ENCODE measurements at places on chromosomes 5 and 9. TPM values are rescaled to one million over a fixed set of nuclear protein-coding genes. Genes with fewer than 3 reads are reported as not detected.

The GZMA gene
- 0.75 TPM for total RNA-seq

The BTNL3 gene
- total RNA-seq: not detected

The RNF180 gene
- 2.3 TPM for total RNA-seq

The OGN gene
- total RNA-seq: 454 TPM

The FGF10 gene
- 7.8 TPM for total RNA-seq

The PITX1 gene
- 3.6 TPM for total RNA-seq

The FBXO4 gene
- 12.8 TPM for total RNA-seq

GRCh38 chr5:178625679-178626483, 969 bp downstream of the CLK4 start:
- peak; percentile 14 for DNase-seq

- no peak for DNase-seq
These were observed 465.0 kb downstream of the TAF11L14 start for GRCh38 chr5:18099261-18099660.

DNA sequence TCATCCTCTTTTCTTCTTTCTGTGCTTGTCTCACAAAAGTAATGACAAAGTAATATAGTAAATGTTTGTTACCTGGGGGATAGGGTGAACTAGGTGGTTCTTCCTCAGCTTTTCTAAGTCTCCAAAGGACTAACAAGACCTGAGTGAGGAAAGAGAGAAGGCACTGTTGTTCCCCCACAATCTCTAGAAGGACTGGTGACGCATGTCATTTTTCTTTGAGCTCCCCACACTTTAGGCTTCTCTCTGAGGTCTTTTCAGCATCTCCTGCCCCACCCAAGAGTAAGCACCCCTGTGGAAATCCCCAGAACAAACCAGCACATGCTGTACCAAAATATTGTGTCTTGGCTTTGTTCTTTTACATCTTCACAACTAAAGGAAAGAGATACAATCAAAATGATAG, 2.4 kb upstream of the IL7R start:
- no peak for DNase-seq

GRCh38 chr5:169795338-169795737, 158.3 kb downstream of the DOCK2 start:
- DNase-seq: no peak

- no peak for DNase-seq
These were observed 687.3 kb downstream of the TLE4 start for GRCh38 chr9:80259079-80259478.

DNA sequence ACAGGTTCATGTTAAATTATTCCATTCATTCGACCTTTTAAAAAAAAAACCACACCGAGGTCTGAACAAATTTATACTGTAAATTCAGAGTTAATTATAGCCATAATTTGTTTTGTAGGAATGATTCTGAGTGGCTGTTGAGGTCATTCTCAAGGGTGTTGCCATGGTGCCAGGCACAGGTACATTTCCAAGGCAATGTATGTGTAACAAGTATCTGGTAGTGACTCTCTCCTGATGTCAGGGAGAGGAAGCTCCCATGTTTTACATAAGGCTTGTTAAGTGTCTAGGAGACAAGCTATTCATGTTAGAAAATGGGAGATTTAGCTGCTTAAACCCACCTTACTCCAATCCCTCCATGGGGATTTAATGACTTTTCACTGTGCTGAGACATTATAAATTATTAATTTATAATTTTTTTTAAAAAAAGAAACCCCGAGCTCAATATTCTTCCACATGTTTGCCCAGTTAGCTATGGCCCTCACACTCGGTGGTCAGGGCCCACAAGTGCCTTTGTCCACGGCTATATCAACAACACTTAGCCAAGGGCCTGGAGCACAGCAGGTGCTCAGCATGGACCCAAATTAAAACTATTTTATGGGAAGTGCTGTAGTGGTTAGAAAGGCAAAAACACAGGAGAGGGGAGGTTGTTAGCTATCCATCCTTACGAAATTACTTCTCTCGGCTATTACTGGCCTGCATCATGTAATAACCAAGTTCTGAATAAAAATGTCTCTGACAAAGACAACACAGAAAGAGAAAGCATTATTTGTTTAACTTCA, 154.6 kb upstream of the GNA14 start:
- no peak for DNase-seq

DNA sequence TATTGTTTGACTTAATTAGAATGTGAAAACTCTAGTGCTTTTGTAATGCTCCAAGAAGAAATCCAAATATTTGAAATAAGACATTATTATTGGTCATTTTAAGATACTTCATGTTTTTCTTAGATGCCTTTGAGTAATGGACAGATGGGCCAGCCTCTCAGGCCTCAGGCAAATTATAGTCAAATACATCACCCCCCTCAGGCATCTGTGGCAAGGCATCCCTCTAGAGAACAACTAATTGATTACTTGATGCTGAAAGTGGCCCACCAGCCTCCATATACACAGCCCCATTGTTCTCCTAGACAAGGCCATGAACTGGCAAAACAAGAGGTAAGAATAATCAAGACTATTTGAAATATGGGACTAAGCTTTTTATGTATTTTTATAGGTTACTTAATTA, 69.2 kb upstream of the SREK1 start:
- no peak for DNase-seq

GRCh38 chr5:124053340-124053739, 541.4 kb downstream of the CSNK1G3 start:
- no peak for DNase-seq

- peak; percentile 57 for DNase-seq
These were observed 12.4 kb upstream of the CRB2 start for GRCh38 chr9:123343443-123344191.

DNA sequence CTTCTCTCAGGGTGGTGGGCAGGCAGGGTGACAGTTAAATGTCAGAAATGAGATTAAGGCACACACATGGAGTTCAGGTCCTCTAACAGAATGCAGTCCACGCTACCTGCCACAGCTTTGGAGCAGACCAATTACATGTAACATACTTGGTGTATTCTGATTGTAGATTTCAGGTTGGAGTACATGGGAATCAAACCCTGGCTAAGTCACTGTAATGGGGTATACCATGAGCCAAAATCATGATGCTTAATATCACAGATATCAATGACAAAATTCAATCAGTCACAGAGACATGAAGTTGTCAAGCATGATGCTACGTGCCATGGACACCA, 48.9 kb downstream of the MEF2C start:
- DNase-seq: no peak

DNA sequence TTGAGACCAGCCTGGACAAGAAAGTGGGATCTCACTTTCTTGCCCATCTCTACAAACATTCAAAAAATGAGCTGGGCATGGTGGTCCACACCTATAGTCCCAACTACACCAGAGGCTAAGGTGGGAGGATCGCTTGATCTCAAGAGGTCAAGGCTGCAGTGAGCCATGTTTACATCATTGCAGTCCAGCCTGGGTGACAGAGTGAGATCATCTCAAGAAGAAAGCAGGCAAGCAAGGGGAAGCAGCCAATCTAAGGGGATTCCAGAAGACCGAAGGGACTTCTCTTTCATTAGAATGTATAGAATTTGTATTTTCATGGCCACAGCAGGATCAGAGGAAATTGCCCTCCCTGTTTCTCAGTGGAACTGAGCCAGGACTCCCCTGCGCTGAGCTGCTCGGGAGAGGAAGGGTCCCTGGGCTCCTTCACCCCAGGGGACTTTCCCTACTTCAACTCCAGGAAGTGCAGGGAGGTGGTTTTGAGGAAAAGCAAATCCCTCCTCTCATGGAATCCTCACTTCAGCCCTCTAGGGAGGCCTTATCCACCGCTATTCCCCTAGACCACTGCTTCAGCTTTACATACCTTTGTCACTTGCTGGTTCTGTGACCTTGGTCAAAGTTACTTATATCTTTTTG, 12.1 kb downstream of the WWC1 start:
- DNase-seq: no peak

- DNase-seq: no peak
These were observed 459.3 kb upstream of the ZNF608 start for GRCh38 chr5:125205601-125206225.

- DNase-seq: peak; percentile 41
These were observed 132.7 kb downstream of the PAPPA start for GRCh38 chr9:116286297-116286696.

DNA sequence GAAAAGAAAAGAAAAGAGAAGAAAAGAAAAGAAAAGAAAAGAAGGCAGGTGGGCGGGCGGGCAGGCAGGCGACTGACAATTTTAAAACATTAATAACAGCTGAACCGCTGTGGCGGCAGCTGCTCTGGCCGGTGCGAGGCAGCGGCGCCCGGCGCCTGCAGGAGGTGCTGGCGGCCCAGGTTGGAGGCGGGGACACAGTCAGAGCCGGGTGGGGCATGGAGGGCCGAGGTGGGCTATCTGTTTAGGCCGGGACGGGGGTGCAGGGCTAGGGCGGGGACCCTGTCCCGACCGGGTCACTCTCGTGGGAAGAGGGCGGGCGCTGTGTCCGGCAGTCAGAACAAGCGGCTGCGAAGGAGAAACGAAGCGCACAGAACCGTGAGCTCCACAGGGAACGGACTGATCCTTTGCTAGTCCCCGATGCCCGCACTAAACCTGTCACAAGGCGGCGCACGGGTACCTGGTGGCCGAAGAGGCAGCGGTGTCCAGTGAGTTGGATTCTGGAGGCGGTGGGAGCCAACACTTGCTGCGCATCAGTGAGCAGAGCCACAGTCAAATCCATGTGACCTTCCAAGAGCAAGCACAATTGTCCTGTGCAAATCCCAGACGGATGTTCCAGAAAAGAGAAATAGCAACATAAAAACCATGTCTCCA, 13.6 kb upstream of the ALDOB start:
- peak; percentile 76 for DNase-seq

- DNase-seq: no peak
These were observed 91.8 kb upstream of the DMRTA1 start for GRCh38 chr9:22354699-22355384.

DNA sequence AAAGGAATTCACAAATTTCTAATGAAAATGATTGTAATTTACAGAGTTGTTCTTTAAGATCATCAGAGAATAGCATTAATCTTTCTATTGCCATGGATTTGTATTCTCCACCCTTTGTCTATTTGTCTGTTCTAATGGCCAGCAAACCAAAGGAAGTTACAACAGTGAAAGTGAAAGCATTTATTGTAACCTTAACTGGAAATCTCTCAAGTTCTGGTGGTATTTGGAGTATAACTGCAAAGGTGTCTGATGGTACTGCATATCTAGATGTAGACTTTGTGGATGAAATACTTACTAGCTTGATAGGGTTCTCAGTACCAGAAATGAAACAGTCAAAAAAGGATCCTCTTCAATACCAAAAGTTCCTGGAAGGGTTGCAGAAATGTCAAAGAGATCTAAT, 21.7 kb downstream of the RMI1 start:
- DNase-seq: no peak

GRCh38 chr5:64831996-64832395, 63.3 kb downstream of the CWC27 start:
- DNase-seq: no peak

- peak; percentile 65 for DNase-seq
These were observed 202.2 kb upstream of the VLDLR start for GRCh38 chr9:2419347-2419746.

DNA sequence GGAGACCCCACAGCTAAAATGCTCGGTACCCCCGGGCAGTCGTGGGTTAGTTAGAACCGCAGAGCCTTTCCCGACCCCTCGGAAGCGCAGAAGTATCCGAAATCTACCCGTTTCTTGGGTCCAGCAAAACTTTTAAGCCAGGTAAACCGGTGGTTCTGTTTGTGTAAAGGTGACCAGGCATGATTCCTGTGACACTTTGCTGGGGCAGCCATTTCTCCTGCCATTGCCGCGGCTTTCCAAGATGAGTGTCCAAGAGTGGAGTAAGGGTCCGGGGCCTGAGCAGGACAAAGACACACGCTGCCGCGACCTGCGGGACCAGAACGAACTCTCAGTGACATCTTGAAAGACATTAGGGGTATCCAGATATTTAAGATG, 655 bp downstream of the MARVELD2 start:
- no peak for DNase-seq

GRCh38 chr5:177357459-177358351, at the start of gene RGS14:
Gene RGS14 (plus strand): TSS chr5:177357924. CDS start chr5:177358025, 101 bp downstream.
- peak; percentile 70 for DNase-seq

DNA sequence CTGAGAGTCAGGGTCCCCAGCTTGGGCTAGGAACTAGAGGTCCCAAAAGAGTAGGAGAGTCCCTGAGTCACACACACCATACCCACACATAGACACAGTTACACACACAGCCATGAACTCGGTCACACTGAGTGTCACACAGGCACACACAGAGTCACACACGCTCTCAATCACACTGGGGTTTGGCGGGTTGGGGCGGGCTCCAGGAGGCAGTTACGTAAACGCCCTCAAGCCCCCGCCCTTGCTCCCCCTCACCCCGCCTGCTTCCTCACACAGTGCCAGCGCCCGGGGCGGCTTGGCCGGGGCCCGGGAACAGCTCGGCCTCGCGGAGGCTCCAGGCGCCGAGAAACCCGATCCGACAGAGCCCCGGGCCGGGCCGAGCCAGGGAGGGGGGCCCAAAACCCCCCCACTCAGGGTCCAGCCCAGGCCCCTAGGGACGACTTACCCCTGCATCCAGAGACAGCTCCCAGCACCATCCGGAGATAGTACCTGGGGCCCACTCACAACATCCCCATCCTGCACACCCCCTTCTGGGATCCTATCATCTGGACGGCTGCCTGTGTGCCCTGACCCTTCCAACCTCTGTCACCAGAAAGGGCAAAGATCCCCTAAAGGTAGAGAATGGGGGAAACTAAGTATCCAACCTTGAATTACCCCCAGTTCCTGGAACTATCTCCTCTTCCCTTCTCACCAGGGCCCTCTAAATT, 3.5 kb upstream of the CNTFR start:
- peak; percentile 80 for DNase-seq

All from muscle of leg (tissue), 16 donors.